Stimulated activated CD8-positive, alpha-beta memory T cell treated with anti-CD3 and anti-CD28 coated beads, Interleukin-15, amount 100 ng/mL, for 24 hours (primary cell): ENCODE measurements at places on chromosomes 6 and 20.

- DNase-seq, result no peak
Measured at GRCh38 chr6:77403424-77403823, 59.9 kb downstream of the HTR1B start.

DNA sequence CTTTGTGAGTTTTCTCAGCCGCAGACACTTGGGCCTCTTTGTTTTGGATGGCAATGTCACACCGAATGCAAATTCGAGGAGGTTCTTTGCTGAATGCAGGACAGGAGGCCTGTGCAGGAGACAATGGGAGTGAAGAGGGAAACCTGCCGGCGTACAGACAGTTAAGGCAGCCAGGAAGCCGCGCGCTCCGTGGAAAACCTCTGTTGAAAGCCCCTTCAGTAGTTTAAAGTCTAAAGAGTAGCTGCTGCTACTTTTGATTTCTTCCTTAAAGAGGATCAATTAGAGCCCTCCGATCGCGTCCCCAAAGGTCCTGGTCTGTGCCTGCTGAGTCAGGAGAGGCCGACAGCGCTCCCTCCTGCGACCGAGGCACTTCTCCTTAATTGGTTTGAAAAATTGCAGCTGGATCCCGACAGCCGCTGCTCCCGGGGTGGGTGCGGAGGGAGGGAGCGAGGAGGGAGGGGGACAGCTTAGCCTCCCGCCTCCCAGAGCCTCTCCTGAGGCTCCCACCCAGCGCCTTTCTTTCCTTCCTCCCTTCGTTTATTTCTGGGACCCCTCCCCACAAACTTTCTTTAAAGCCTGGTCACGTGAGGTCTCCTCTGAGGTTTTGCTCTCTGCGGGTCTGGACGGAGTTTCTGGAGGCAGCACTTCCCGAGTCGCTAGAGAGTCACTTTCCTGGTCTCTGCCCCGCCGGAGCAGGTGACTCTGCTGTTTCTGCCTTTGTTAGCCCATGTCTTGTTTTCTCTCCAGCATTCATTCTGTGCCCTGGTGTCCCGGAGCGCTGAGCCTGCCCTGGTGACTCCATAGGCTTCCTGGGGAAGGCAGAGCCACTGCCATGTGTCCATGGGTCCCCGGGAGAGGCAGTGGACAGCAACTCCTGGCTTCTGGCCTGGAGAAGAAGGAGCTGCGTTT lies 22.3 kb upstream of the RPP40 start:
- DNase-seq, result no peak

DNA sequence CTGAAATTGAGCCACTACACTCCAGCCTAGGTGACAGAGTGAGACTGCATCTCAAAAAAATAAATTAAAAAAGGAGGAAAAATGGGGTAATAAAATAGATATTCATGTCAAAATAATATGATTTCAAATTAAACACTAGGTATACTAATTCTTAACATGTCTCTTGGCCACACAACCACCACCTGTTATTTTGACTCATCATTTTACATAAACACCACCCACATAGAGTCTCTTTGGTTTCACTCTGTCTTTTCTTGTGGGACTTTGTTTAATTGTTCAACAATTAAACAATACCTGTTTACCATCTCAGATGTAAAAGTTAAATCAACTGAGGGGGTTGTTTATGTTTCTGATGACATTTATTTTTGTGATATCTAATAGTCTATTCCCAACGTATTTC lies 476.8 kb upstream of the ADGRB3 start:
- DNase-seq, result no peak

DNA sequence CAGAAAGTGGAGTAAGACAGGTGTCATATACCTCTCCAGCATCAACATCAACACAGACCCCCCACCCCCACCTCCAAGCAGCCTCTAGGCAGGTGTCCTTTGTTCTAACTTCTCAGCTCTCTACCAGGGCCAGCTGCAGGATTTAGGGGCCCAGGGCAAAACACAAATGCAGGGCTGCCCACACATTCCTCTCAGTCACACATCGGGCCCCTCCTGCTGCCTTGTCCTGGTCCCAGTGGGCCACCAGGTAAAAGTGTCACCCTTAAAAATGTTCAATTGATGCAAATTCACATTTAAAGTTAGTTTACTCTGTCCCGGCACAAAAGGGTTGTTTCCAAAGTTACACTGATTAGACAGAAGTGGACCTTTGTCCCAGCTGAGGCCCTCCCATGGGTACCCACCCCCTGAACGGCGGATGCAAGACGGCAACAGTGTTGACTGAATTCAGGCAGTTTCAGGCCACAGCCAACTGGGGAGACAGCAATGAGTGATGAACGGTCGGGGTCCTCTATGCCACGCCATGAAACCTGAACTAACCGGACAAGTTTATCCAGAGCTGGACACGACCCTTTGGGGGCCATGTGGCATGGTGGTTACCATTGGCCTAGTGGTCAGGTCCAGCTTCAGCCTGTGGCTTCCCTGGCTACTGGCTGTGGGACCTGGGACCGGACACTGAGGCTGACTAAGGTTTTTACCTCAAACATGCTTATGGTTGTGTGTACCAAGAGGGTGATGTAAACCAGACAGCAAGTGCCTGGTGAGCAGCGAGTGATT lies 52.2 kb upstream of the UNC93A start:
- no peak for DNase-seq

DNA sequence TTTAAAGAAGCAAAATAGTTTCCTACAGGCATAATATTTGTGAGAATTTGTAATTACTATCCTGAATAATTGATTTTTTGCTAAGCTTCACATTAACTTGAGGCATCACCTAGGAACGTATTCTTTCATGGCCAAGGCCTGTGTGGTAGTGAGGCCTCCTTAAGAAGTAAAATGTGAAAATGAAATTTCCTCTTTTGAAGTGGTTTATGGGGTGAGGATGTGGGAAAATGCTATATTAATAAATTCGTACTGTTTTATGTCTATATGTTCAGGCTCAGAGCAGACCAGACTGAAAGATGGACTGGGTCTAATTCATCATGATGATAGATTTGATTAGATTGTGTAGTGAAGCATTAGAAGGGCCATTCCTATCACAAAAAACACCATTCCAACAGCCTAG lies 33.1 kb downstream of the MYLIP start:
- DNase-seq, result no peak

DNA sequence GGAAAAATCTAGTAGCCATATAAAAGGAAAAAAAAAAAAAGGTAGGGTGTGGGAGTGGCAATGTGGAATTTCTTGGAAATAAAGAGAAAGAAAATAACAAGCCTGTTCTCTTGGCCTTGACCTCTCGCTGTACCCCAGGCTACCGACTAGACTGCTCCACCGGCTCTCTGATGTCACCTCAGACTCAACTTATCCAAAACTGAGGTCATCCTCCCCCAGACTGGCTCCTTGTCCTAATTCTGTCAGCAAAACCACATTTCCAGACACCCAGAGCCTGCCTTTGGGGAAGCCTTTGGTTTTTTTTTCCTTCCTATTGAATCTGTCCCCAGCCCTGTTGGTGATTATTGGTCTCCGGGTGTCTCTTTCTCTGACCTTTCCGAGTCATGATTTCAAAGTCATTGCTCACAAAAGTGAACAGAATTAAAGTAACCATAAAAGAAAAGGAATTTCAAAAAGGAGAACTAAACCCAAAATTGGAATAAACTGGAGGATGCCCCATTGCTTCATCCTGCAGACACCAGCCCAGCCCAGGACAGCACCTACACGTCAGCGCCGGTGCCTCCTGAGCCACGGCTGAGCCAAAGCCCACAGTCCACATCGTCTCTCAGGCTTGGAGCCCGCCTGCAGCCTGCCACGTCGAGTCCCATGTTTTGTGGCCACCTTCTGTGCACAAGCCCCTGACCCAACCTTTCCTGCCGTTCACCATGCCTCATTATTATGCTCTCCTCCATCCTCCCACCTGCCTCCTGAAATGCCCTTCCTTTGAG lies 170.7 kb downstream of the MYLK4 start:
- no peak for DNase-seq

GRCh38 chr20:23381876-23382275 lies 19.9 kb downstream of the GZF1 start:
- no peak for DNase-seq

DNA sequence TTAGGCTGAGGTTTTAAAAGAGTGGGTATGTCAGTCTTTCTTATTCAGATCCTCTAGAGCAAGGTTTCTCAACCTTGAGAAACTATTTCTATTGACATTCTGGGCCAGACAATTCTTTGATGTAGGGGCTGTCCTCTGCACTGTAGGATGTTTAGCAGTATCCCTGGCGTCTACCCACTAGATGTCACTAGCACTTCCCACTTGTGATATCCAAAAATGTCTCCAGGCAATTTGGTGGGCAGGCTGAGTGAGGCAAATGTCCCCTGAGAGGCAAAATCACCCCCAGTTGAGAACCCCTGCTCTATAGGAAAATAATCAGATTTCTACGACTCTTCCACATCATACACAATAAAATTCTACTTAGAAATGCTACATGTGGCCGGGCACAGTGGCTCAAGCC lies 7.7 kb upstream of the ZKSCAN8 start:
- no peak for DNase-seq

GRCh38 chr6:87261534-87261933 lies 60.9 kb upstream of the SMIM8 start:
- no peak for DNase-seq

DNA sequence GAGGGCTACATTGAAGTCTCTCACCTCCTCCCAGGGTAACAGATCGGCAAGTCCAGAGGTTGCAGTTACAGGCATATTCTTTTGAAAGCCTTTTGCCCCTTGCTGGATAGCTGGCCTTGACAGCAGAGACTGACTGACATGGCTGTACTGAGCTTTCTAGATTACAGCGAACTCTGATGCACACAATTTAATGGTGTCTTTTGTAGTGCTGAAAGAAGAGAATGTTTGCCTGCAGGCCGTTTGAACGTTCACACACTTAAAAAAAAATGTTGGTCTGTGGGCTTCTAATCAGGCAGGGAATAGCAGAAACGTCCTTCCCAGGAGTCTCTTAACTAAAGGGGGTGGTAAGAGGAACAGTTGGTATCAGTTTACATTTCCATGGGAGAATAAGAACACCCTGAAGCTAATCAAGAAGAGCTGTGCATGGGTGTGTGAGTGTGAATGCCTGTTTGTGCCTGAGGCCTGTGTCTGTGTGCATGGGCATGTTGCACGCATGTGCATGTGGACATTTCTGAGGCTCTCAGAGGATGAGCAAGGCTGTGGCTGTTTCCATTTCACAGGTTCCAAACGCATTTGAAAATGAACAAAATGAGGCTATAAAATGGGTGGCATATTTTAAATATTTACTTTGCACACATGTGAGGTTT lies 213.9 kb upstream of the SSTR4 start:
- DNase-seq, result no peak

DNA sequence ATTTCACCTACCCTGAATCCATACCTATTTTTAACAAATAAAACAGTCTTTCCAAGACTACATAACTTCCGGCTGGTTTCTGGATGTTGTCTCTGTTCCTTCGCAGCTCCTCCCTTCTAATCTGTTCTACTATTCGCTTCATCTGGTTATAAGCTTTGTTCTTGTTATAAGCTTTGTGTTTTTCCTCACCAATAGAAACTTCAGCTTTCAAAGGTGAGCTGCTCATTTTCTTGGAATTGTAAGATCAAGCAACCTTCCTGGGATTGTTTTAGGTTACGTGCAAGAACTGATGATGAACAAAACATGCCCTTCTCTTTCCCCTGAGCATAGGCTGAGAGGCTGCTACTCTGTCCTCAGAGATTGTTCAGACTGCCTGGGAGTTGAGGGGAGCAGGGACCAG lies 2.1 kb downstream of the GFOD1 start:
- DNase-seq, result no peak

DNA sequence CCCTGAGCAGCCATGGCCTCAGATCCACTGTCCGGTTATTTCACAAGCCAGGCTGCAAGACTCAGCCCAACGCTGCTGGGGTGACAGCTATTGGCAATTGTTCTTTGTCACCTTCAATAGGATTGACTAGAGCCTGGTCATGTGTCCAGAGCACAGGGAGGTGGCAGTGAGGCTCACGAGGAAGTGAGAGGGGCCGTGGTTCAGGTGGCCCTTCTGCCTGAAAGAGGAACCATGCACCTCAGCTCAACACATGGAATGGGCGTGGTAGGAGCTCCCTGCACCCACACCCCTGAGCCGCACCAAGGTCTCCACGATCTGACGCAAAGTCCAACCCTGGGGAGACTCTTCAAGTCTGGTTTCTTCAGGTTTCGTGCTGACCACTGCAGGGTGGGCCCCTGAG lies 184.8 kb upstream of the CDH4 start:
- no peak for DNase-seq

GRCh38 chr20:46367967-46368901 lies 38.2 kb downstream of the ELMO2 start:
- DNase-seq, result no peak

DNA sequence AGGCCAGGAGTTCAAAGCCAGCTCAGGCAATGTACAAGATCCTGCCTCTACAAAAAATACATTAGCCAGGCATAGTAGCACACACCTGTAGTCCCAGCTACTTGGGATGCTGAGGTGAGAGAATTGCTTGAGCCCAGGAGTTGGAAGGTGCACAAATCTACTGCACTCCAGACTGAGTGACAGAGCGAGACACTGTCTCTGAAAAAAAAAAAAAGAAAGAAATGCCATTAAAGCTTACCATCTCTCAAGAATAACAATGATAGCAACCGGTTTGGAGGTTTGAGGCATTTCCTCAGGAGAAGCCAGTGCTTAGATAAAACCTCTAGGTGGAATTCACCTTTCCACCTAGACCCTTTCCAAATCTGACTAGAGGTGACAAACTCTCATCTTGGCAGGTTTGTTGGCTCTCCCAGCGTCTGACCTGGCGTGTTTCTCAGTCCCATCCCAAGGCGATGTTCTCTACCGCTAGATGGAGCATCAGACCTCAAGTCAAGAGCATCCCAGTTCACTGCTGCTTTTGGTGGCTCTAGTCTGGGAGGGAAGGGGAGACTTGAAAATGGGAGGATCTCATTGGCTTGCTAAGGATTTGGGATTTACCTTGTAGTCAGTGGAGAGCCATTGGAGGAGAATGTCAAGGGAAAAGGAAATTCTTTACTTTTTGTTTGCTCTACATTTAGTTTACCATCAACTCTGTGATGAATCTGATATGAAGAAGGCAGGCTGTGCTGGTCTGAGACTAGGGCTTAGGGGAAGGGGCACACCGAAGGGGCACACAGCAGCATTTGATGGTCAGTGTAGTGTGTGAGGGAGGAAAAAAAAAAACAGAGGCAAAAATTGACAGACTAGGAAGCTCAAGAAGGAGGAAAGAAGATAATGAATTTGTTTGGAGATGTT lies 67.9 kb downstream of the NCOA7 start:
- no peak for DNase-seq

- DNase-seq, result no peak
Measured at GRCh38 chr20:38181207-38181801, 16.2 kb upstream of the TGM2 start.

DNA sequence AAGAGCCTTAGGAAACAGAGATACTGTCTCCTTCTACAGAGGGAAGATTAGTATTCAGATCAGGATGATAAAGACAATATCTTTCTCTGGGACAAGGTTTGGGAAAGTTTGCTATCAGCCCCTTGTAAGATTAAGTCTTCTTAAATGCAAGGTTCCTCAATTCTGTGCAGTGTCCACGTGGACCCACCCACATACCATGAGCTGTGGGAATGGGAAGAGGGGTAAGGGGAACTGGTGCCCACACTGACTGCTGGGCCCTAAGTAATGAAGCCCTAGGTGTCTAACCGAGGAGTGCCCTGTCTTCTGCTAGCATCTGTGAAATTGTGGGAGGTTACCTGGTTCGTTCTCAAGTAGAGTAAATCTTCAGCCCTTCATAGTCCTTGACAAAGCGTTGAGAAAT lies 5.8 kb upstream of the SSTR4 start:
- no peak for DNase-seq
